Activated naive CD8-positive, alpha-beta T cell treated with anti-CD3 and anti-CD28 coated beads for 36 hours (primary cell): ENCODE measurements at places on chromosomes 7 and 10.

DNA sequence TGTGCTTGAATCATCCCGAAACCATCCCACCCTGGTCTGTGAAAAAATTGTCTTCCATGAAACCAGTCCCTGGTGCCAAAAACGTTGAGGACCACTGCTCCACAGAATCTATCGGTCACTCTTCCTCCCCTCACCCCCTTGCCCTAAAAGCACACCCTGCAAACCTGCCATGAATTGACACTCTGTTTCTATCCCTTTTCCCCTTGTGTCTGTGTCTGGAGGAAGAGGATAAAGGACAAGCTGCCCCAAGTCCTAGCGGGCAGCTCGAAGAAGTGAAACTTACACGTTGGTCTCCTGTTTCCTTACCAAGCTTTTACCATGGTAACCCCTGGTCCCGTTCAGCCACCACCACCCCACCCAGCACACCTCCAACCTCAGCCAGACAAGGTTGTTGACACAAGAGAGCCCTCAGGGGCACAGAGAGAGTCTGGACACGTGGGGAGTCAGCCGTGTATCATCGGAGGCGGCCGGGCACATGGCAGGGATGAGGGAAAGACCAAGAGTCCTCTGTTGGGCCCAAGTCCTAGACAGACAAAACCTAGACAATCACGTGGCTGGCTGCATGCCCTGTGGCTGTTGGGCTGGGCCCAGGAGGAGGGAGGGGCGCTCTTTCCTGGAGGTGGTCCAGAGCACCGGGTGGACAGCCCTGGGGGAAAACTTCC lies 784 bp upstream of the SERPINE1 start:
- DNase-seq: no peak

- DNase-seq: no peak
Observed at GRCh38 chr7:47119261-47119865, 462.5 kb downstream of the TNS3 start.

DNA sequence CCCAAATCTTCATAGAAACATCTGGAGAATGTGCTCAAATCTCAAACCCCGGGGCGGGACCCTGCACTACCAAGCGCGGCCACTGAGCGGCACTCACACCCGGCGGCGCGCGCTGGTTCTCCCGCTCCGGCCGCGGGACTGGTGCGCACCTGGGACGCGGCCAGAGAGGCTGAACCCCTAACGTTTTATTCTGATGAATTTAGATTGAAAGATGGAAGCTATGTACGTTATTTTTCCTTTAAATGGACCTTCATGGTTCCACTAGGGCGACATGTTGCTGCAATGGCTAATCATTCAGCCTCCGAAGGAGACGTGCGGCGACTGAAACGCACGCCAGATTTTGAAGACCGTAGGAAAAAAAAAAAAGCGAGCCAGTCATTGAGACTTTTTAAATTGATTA lies 107.0 kb upstream of the INSIG1 start:
- DNase-seq: peak; percentile 62

DNA sequence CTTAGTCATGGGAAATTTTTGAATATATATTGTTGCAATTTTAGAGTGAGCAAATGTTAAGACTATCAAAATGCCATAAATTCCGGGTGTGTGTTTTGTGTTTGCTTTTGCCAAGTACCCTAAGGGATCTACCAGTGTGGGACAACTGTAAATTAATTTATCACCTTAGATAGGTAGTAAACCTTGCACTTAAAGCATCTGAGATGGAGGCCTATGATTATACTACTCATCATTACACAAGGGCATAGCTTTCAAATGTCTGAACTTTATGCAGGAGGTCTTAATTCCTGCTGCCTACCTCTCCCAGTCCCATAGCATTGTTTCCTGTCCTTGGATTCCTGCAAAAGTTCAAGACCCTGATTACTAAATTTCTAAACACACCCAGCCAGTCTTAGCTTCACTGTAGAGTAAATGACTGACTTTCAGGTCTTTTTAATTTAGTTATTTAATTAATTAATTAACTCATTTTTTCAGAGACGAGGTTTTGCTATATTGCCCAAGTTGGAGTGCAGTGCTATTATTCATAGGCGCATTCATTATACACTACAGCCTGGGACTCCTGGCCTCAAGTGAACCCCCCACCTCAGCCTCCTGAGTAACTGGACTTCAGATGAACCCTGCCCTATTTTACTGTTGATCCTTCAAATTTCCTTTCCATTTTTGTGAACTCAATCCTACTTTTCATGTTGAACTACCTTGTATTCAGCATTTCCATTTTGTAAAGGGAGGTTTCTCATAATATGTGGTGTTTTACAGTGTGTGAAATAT lies 47.0 kb downstream of the THSD7A start:
- no peak for DNase-seq

DNA sequence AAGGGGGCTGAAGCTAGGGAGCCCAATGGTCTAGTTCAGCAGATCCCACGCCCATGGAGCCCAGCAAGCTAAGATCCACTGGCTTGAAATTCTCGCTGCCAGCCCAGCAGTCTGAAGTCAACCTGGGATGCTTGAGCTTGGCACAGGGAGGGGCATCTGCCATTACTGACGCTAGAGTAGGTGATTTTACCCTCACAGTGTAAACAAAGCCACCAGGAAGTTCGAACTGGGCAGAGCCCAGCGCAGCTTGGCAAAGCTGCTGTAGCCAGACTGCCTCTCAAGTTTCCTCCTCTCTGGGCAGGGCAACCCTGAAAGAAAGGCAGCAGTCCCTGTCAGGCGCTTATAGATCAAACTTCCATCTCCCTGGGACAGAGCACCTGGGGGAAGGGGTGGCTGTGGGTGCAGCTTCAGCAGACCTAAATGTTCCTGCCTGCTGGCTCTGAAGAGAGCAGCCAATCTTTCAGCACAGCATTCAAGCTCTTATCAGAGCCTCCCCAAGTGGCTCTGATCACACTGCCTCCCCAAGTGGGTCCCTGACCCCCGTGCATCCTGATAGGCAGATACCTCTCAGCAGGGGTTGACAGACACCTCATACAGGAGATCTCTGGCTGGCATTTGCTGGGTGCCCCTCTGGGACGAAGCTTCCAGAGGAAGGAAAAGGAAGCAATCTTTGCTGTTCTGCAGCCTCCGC lies 167.8 kb downstream of the CCDC71L start:
- DNase-seq: no peak

DNA sequence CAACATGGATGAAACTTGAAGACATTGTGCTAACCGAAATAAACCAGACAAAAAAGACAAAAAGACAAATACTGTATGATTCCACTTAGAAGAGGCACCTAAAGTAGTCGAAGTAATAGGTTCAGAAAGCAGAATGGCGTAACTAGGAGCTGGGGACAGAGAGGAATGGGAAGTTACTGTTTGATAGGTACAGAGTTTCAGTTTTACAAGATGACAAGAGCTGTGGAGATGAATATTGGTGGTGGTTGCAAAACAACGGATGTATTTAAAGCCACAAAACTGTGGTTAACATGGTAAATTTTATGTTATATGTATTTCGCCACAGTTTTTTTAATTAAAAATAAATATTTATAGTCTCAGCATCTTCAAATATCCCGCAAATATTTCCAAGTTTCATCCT lies 64.1 kb upstream of the DIP2C start:
- DNase-seq: no peak

- no peak for DNase-seq
Observed at GRCh38 chr10:22976534-22976933, 48.7 kb downstream of the ARMC3 start.

- no peak for DNase-seq
Observed at GRCh38 chr7:38476764-38477163, 154.4 kb downstream of the AMPH start.
